Osteocyte (in vitro differentiated cells): ENCODE measurements at places on chromosomes 1 and 21. TPM values are rescaled to one million over a fixed set of nuclear protein-coding genes. Genes with fewer than 3 reads are reported as not detected.

Gene SNX7
- total RNA-seq = 41.7 and 44.7 TPM in 2 replicates

- no peak for DNase-seq
These were observed 86.8 kb upstream of the ARHGAP29 start for GRCh38 chr1:94324178-94324544.

GRCh38 chr21:41294548-41295231 lies 21.9 kb upstream of the FAM3B start:
- no peak for DNase-seq

- no peak for DNase-seq
These were observed 70.3 kb downstream of the SERINC2 start for GRCh38 chr1:31483012-31483946.

DNA sequence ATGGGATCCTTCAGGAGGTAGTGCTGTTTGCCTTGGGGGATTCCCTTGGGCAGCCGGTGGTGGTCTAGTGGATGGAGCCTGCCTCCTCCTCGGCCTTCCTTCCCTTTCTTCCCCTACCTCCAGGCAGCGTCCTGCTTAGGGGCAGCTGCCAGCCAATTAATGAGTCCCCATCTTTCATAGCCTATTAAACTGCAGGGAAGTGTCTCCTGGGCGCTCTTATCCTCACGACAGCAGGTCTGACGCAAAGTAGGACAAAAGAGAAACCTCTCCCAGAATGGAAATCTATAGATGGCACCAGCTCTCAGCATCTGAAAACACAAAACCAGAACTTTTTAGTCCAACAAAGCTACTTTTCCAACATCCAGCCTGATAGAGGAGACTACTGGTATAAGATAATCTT lies 69.3 kb downstream of the ELAVL4 start:
- DNase-seq = no peak
